Natural killer cell (primary cell): ENCODE measurements at places on chromosomes 11 and 22. TPM values are rescaled to one million over a fixed set of nuclear protein-coding genes. Genes with fewer than 3 reads are reported as not detected.

SERPING1 gene
- total RNA-seq, result not detected

RGL4 gene
- total RNA-seq, result 14.5 TPM

IGLL1 gene
- not detected for total RNA-seq

GDPD4 gene
- not detected for total RNA-seq

ESAM gene
- 2.2 TPM for total RNA-seq

FGF4 gene
- not detected for total RNA-seq

UBE2L6 gene
- 89.1 TPM for total RNA-seq

INS gene
- not detected for total RNA-seq

BTBD18 gene
- total RNA-seq, result not detected

CTSF gene
- 24.8 TPM for total RNA-seq

MAPK8IP1 gene
- total RNA-seq, result 9.7 TPM

DNAJB7 gene
- not detected for total RNA-seq

OR51B5 gene
- not detected for total RNA-seq
